ENCODE measurements at places on chromosomes 2 and 18.

GRCh38 chr2:64976276-64976675 lies 12.9 kb upstream of the SLC1A4 start:
- no peak for DNase-seq

DNA sequence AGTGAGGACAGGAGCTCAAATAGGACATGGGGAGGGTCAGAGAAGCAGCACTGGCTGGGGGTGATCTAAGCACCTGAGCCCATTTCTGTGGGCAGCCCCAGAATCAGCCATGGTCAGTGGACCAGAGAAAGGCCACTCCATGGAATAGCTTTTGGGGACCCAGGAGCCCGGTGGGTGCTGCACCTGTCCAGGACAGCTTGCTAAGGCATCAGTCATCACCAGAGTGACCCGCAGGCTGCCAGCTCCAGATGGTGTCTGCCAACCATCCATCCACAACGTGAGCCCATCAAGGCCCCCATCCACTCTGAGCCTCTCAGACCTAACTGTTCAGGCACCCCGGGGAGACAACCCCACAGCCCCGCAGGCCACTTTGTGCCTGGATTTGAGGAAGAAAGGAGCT lies 23.6 kb upstream of the COL6A3 start:
- DNase-seq, result no peak

- no peak for DNase-seq
Measured at GRCh38 chr2:37987098-37987775, 62.1 kb downstream of the RMDN2 start.

DNA sequence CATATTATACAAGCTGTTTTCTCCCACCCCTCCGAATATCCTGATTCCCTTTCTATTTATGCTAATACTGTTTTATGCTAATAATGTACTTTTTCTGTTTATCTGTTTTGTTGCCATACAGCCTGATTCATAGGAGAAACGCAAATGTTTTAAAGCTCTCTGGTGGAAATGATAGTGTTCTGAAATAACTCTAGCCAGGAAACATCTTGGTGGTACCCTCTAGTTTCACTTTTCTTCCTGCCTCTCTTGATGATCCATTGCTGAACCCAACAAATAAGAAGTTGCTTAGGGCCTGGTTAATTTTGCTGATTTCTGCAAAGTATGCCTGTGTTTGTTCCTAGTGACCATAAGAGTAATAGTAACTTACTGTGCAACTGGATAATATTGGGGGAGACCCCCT lies 148.4 kb upstream of the KCTD1 start:
- no peak for DNase-seq

- no peak for DNase-seq
Measured at GRCh38 chr2:2233171-2233826, 97.8 kb downstream of the MYT1L start.

DNA sequence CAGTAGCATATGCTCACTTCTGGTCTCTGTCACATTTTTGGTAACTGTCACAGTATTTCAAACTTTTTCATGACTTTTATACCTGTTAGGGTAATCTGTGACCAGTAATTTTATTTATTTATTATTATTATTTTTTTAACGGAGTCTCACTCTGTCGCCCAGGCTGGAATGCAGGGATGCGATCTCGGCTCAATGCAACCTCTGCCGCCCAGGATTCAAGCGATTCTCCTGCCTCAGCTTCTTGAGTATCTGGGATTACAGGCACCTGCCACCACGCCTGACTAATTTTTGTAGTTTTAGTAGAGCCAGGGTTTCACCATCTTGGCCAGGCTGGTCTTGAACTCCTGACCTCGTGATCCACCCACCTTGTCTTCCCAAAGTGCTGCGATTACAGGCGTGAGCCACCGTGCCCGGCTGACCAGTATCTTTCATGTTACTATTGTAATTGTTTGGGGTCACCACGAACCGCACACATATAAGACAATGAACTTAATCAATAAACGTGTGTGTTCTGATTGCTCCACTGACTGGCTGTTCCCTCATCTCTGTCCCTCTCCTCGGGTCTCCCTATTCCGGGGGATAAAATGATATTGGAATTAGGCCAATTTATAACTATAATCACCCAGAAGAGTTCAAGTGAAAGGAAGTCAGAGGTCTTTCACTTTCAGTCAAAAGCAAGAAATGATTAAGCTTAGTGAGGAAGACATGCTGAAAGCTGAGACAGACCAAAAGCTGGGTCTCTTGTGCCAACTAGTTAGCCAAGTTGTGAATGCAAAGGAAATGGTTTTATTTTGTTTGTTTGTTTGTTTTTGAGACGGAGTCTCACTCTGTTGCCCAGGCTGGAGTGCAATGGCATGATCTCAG lies 22.9 kb downstream of the TGIF1 start:
- no peak for DNase-seq

DNA sequence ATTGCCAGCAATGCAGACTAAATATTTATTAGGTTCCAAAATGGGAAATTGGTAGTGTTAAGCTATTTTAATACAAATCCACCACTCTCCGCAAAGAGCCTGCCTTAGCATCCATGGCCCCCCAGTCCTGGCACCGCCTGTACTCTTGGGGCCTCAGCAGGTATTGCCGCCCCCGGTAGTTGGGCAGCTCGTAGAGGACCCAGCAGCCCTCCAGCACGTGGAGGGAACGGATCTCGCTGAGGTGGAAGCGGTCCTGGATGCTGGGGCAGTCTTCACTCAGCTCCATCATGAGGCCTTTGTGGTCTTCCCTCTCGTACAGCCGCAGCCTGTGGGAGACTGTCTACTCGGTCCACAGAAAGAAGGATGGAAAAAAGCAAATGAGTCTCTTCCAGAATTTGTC lies 1.5 kb downstream of the CRYGC start:
- no peak for DNase-seq

GRCh38 chr2:174866421-174866820 lies 102.1 kb upstream of the CHRNA1 start:
- DNase-seq, result no peak

DNA sequence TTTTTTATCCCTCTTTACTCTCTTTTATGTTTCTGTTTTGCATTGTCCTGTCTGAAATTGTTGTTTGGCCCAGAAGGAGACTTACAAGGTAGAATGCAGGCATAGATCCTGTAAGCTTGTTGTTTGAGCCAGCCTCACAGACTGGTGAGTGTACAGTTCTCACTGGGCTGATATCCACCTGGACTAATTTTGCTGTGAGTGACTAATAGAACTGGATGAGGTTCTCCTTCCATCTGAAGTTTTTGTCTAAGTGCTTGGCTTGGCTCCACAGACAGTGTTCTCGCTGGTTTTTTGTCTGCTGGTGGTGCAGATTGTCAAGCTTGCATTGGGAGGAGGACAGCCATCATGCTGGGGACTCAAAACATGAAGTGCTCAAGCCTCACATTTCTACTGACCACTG lies 495.7 kb downstream of the TSN start:
- DNase-seq, result no peak

DNA sequence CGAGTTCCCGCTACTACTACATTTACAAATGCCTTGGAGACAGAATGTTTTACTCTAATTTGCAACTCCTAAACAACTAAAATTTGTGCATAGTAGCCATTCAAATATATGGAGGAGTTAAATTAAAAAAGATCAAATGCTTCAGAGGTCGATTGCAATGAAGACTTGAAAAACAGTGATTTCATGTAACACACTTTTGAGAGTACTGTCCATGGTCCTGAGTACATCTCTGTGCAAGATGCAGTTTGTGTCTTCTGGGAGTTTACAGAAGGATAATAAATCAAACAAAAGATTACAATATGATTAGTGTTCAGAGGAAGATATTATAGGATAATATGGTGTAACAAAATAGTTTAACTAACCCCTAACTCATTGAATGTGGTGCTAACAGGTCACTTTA lies 894.7 kb downstream of the TMEM182 start:
- no peak for DNase-seq

GRCh38 chr2:168969865-168970264 lies 61.3 kb downstream of the ABCB11 start:
- DNase-seq, result no peak

GRCh38 chr2:12661489-12661888 lies 55.2 kb upstream of the TRIB2 start:
- no peak for DNase-seq

DNA sequence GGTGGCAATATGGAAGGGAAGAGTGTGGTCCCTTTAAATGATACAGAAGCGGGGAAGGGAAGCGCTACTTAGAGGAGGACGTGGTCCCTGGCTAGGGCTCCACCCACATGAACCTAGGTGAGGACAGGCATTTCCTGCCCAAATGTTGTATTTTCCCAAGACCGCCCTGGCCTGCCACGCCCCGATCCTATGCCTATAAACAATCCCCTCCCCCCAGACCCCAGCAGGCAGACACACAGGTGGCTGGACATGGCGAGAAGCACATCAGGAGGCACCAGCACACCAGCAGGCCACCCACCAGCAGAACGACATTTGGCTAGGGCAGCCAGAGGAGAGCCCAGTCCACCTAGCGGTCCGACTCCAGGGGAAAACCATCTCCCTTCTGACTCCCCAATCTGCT lies 47.2 kb downstream of the METTL8 start:
- DNase-seq, result no peak

GRCh38 chr2:181937473-181937872 lies 45.9 kb downstream of the ITPRID2 start:
- no peak for DNase-seq

DNA sequence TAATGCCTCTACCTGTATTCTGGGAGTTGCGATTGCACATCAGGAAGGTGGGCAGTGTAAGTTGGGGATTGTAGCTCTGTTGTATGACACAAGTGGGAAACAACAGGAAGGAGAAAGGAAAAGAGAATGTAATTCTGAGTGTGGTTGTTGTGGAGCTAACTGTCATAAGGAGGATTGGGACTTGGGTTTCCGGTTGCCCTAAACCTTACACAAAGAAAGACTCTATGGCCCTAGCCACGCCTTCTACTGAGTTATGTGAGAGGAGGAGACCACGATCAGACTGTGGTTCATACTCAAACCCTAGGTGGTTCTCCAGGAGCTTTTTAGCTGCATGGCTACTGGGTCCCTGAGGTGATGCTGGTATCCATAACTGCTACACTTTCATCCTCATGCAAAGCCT lies 86.5 kb downstream of the TANC1 start:
- no peak for DNase-seq

- DNase-seq, result no peak
Measured at GRCh38 chr2:169464882-169465281, 14.4 kb upstream of the BBS5 start.

DNA sequence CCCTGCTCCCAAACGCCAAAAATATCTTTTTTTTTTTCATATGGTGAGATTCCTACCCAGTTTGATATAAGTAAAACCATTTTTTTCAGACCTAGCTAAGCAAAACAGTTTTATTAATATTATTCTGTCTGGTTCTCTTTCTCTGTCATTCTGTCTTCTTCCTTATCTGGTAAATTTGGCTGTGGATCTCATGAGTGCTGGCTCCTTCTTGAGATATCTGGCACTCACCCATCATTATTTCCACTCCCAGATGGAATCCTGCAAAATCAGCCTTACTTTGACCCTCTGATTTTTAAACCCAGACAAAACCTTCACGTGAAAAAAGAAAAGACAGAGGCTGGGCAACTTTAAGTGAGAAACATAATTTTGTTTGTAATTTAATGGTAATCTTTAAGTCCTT lies 373.6 kb downstream of the NYAP2 start:
- DNase-seq, result no peak
